Stimulated activated CD4-positive, alpha-beta T cell treated with anti-CD3 and anti-CD28 coated beads, Interleukin-4, amount 100 ng/mL, for 1 hour (primary cell): ENCODE measurements at places on chromosomes 3 and 15.
A peak's percentile ranks its signal among the peaks of the same experiment; 100 is the strongest.

DNA sequence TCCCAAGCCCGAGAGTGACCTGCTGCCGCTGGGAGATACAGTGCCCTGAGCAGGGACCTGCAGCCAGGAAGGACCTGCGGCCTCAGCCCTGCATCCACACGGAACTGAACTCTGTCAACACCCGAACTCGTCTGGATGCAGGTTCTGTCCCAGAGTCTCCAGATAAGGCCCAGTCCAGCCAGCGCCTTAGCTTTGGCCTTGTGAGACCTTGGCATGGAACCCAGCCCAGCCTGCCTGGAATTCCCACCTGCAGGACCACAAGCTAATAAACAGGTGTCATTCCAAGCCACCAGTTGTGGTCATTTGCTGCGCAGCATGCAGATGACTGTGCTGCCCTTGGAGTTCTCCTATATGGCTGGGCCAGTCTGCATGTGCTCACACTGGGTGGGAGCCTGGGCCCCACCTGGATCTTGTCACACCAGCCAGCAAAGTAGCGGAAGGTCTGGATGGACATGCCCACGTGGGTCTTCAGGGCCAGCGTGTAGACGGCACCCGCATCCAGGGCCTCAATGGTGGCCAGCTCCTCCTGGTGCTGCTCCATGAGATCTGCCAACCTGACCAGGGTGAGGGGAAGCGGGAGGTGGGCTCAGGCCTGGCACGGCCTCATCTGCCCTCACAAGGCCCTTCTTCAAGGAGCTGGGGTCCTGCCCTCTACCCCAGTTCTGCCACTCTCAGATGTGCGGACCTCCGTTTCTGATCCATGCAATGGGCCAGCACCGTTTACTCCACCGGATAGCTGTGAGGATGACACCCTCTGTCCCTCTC is 47.2 kb upstream of the SLC41A3 start:
- no peak for DNase-seq

DNA sequence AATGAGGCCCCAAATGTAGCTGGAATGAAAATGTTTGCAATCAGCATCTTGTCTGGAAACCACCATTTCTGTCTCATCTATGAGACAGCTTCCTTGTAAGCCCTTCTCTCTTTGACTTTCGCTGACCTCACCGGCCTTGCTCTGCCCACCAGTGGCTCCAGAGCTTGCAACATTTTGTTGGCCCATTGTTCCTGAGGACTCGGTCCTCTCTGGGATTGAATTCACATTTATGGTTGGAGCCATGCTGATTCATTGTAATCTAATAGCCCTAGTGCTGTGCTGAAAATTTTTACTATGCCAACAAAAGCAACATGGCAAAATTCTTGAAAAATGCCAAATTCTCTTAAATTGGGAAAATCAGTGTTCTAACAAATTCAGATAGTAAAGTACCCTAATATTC is 37.2 kb downstream of the ABHD5 start:
- DNase-seq = no peak

- no peak for DNase-seq
These were observed 38.4 kb downstream of the MAP2K1 start for GRCh38 chr15:66424963-66425612.

DNA sequence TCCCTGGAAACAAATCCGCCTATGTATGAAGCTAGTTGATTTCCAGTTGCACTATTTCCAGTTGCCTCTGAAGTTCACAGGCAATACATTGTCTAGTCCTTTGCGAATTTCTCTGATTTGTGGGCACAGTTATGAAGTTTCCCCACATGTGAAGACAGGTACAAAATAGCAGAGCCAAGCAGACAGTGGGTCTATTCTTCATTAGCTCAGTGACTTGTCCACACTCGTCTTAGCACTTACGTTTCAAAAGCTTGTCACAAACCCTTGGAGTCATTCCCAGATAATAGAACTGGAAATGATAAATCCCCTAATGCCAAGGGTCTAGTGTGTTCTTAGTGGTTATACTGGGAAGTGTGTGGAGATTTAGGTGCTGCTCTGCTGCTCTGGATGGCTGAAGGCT is 14.5 kb downstream of the SRPRB start:
- DNase-seq = no peak

- peak; percentile 39 for DNase-seq
These were observed 12.9 kb downstream of the PCYT1A start for GRCh38 chr3:196274585-196274984.

GRCh38 chr3:12190832-12191231 is 32.1 kb upstream of the TIMP4 start:
- no peak for DNase-seq

GRCh38 chr15:40982855-40983254 is 29.6 kb downstream of the CHAC1 start:
- DNase-seq = no peak

- no peak for DNase-seq
These were observed 513.3 kb upstream of the SEMA6D start for GRCh38 chr15:47203993-47204392.

DNA sequence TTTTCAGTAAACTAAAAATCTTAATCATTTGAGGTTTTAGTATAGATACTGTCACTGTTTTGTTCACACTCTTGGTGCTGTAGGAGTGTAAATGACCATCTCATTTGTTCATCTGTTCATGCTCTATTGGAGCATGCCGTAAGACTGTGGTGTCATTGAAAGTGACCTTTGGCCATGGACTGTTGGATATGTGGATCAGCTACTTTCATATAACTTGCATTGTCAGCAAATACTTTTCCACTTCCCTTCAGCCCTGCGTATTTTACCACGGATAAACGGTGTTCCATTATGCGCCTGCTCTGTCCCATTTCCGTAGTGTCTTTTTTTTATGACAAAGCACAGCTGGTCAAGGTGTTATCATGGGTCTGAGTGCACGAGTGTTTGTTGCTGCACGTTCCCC is 32.6 kb upstream of the SENP5 start:
- DNase-seq = no peak

GRCh38 chr3:124115279-124115678 is 123.4 kb upstream of the ROPN1 start:
- DNase-seq = no peak

GRCh38 chr3:127112796-127113570 is 79.9 kb upstream of the PRR23E start:
- DNase-seq = no peak

GRCh38 chr3:186248850-186249249 is 113.2 kb downstream of the DGKG start:
- no peak for DNase-seq

GRCh38 chr3:45105855-45106671 is 40.1 kb downstream of the CDCP1 start:
- DNase-seq = peak; percentile 36

DNA sequence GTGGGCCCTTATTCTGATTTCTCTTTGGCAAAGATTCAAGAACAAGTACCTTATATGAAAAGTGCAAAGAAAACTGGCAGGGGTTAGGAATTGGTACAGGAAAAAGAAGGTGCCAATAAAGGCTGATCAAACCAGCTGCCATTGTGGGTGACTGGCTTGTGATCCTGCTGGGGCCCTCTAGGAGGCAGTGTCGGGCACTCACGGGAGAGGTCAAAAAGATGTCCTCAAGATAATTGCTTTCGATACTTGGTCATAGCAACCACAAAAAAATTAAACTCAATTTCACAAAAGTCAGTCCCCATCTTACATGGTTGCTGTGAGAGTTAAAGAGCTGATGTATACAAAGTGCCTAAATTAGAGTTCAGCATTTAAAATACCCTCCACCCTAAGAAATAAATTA is 31.0 kb upstream of the CAV3 start:
- DNase-seq = no peak

DNA sequence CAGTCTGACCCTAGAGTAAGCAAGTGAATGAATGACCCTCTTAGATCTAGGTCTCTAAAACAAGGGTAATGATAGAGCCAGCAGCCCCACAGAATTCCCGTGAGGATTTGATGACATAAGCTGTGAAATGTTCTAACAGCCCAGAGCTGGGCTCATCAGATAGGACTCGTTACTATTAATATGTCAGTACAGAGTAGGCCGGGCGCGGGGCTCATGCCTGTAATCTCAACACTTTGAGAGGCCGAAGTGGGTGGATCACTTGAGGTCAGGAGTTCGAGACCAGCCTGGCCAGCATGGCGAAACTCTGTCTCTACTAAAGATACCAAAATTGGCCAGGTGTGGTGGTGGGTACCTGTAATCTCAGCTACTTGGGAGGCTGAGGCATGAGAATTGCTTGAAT is 190.3 kb downstream of the FEZF2 start:
- no peak for DNase-seq

GRCh38 chr3:128278130-128278529 is 124.8 kb downstream of the EEFSEC start:
- no peak for DNase-seq

DNA sequence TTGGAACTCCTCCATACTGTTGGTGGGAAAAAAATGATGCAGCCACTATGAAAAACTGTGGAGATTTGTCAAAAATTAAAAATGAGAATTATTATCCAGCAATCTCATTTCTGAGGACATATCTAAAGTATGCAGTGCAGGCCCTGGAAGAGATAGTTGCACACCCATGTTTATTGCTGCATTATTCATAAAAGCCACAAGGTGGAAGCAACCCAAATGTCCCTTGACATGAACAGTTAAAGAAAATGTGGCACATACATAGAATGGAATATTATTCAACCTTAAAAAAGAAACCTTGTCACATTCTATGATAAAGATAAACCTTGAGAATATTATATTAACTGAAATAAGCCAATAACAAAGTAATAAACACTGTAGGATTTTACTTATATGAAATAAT is 80.9 kb upstream of the ARHGEF26 start:
- no peak for DNase-seq

- DNase-seq = no peak
These were observed 213.4 kb upstream of the TBL1XR1 start for GRCh38 chr3:177410730-177411129.

DNA sequence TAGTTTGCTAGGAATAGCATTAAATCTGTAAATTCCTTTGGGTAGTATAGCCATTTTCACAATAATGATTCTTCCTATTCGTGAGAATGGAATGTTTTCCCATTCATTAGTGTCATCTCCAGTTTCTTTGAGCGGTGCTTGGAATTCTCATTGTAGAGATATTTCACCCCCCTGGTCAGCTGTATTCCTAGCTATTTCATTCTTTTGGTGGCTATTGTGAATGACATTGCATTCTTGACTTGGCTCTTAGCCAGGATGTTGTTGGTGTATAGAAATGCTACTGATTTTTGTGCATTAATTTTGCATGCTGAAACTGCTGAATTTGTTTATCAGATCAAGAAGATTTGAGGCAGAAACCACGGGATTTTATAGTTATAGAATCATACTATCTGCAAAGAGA is 690.5 kb upstream of the ALCAM start:
- no peak for DNase-seq

DNA sequence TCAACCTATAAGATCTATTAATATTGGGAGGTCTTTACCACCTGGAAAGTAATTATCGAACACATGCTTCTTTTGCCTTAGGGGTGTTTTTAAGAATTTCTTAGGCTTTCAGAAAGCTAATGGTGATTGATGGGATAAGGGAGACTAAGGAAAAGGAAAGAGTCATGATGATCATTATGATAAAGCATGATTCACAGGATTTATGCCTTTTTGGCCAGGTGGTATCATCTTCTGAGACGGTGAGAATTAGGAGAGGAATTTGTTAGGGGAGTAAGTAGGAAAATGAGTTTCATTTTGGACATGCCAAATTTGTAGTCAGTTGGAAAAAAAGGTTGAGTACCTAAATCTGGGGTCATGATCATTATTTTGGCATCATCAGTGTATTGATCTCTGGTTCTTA is 8.9 kb downstream of the ARMC8 start:
- no peak for DNase-seq

DNA sequence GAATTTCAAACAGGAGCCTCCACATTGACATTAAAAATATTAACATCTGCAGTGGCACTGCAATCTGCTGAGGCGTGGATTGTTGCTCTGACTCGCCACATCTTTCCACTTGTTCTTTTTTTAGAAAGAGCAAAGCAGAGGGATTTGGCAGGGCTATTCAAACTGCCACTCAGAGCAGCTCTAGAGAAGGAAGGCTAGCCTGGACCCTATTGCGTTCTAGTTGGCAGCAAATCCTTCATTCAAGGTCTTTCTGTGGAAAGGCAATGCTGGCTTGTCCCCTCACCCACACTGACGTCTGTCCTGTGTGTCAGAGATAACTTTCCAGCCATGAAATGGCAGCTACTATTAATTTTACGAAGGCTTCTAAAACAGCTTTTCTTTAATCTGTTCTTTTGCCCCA is 483.2 kb upstream of the SGO1 start:
- no peak for DNase-seq

DNA sequence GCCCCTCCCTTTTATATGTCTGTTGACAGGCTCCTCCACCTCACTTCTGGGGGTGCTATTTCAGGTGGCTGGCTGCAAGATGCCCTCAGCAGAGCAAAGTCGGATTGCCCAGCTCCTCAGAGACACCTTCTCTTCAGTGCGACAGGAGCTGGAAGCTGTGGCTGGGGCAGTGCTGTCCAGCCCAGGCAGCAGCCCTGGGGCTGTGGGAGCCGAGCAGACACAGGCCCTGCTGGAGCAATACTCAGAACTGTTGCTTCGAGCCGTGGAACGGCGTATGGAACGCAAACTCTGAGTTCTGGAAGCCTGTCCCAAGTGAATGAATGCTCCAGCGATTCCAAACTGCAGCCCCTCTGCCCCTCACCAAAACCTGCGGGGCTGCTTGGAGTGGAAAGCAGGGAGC is 2.7 kb upstream of the JMJD7 start:
- DNase-seq = no peak

- DNase-seq = no peak
These were observed 252.2 kb upstream of the TBL1XR1 start for GRCh38 chr3:177449360-177450006.
